ENCODE measurements at places on chromosomes 7 and 10.
A peak's percentile ranks its signal among the peaks of the same experiment; 100 is the strongest.

- peak; percentile 85 for DNase-seq
Observed at GRCh38 chr10:49109669-49110340, 5.5 kb downstream of the VSTM4 start.

DNA sequence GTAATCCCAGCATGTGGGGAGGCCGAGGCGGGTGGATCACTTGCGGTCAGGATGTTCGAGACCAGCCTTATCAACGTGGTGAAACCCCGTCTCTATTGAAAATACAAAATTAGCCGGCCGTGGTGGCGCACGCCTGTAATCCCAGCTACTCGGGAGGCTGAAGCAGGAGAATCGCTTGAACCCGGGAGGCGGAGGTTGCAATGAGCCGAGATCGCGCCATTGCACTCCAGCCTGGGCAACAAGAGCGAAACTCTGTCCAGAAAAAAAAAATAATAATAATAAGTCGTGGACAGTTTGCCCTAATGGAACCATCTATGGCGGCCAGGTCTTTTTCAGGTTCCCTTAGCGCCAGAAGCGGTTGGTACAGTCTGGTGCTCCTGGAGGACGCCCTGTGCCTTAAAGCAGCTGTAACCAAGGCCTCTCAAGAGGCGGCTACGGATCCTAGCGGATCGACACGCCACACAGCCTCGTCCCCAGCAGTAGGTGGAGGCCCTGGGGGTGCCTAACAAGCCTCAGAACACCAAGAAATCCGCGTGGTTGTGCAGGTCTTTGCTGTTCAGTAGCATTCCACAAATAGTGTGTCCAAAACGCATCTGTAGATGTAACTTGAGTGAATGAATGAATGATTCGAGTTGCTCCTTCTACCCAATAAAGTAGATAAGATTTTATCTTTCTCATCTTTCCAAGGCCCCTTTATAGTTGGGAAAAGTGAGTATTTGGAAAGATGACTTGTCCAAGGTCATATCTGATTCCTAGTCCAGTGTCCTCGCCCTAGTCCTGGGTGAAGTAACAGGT lies 982 bp downstream of the PGAM1 start:
- no peak for DNase-seq

GRCh38 chr7:74215921-74216320 lies 6.1 kb downstream of the LAT2 start:
- no peak for DNase-seq

- DNase-seq: peak; percentile 31
Observed at GRCh38 chr10:103111031-103111917, 81.8 kb downstream of the NT5C2 start.

DNA sequence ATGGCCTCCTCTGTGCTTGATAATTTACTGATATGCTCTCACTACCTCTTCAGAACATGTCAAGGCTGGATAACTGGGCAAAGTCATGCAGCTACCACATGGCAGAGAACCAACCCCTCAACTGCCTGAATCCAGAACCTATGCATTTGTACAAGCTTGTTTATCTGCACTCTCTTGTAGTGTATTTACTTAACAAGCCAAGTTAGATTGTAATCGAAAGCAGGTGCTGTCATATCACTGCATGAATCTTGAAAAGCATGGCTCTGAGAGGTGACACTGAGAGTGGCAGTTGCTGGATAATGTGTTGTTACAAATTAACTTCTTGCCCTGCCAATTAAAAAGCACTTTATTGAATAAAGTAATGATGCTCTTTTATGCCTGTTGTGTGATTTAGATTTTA lies 588.6 kb downstream of the NRG3 start:
- no peak for DNase-seq

DNA sequence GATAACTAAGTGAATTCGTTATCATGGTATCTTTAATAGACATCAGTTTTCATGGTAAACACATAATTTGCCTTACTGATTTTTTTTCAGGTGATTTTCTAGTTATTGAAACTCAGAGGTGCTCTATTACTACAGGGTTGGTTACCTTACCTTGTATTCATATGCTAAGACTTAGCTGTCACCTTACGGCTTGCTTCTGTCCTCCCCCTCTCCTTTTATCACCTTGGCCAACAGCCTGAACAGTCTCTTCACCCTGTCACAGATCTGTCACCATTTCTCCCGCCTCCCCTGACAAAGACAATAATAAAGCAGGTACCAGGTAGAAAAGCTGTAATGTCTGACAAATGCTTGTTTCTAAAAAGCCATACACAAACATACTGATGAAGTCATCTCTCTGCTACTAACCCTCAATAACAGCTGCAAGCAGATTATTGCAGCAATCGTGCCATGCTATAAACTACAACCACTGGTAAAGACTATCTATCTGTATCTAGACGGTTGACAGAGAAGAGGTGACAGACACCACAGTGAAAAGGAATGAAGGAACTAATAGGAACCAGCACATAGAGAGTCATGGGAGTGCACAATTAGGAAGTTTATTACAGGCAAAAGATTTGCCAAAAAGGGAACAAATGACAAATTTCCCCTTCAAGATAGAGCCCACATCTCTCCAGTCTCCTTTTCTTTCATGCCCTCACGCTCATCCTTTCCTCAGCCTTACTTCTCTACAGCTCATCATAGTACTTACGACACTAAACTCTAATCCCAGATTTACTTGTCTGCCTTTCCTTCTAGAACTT lies 57.2 kb downstream of the ARHGAP12 start:
- no peak for DNase-seq

GRCh38 chr7:129779602-129780256 lies 168.2 kb downstream of the NRF1 start:
- DNase-seq: no peak

DNA sequence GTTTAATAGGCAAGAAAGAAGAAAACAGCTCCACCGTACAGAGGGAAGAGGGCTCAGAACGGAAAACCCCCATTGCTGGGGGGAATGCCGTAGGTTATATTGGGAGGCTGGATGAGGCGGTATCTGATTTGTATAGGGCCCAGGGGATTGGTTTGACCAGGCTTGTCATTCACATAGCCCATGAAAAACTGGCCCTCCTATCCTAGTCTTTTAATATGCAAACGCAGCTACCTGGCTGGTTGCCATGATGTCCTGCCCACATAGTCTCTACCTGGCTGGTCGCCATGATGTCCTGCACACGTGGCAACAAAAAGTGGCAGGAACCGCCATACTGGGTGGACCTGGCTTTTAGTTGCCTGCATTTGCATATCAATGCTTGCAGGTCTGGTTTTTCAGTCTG lies 84.7 kb downstream of the AUTS2 start:
- DNase-seq: no peak

GRCh38 chr10:36116731-36117130 lies 474.6 kb upstream of the FZD8 start:
- DNase-seq: no peak

DNA sequence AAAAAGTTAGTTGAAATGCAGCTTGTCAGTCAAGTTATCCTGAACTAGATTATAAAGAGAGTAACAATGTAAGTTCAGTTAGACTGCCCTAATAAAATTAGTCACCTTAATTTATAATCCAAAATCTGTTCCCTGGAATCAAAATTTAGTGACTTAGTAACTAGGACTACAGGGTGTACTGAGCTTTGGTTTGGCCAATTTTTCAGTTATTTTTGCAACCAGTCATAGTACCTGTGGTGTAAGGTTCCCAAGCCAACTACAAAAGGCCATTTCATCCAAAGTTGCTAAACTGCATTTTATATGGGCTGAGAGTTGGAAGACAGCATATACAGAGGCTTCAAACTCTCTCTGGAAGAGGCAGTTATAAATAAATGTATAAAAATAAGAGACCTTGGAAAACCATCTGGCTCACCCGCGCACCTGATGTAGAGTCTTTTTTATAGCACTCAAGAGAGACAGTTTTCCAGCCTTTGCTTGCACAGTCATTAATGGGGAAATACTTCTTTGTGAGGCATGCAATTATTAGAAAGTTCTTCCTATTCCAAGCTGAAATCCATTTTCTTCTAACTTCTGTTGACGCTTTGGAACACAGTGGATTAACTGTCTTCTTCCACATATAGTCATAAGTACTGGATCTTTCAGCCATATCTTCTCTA lies 59.2 kb downstream of the PUS7 start:
- DNase-seq: no peak

DNA sequence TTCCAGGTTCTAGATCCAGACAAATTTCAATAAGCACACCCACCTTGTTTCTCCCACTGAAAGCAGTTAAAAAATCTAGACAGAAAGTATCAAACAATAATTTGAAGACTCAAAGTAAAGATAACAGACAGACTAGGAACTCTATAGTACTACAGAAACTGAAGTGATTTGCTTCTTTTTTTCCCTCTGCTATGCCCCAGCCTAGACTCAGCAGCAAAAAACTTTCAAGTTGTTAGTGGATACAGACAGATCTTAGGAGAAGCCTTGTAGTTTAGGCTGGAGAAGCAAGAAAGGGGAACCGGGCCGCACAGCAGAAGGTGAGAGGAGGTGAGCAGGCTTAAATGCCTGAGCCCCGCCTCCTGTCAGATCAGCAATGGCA lies 65.1 kb downstream of the IGF2BP3 start:
- DNase-seq: no peak

GRCh38 chr10:96263669-96264068 lies 7.7 kb downstream of the BLNK start:
- DNase-seq: no peak

- peak; percentile 78 for DNase-seq
Observed at GRCh38 chr10:16945593-16945992, 128.4 kb upstream of the RSU1 start.

- no peak for DNase-seq
Observed at GRCh38 chr10:15802375-15802949, 57.8 kb downstream of the MINDY3 start.

GRCh38 chr7:158758586-158759244 lies 54.1 kb upstream of the NCAPG2 start:
- DNase-seq: no peak

GRCh38 chr10:22605168-22605567 lies 109.2 kb downstream of the PIP4K2A start:
- peak; percentile 84 for DNase-seq

GRCh38 chr10:42879380-42880254 lies 97.0 kb downstream of the BMS1 start:
- DNase-seq: no peak

DNA sequence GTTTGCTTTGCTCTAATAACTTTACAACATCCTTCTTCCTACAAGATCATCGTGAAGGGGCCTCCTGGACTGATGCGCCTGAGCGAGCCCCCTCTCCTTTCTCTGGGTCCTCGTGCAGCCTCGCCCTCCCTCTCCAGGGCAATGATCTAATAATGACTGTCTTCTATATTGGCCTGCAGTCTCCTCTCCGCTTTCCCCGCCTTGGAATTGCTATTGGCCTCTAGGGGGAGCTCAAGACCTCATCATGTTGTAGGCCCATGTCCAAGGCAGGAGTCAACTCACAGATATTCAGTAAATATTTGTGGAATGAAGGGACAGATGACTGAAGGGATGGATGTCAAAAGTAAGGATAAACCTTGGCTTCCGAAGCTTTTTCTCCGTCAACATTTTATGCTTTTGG lies 1180.3 kb downstream of the TYW1 start:
- DNase-seq: peak; percentile 84

DNA sequence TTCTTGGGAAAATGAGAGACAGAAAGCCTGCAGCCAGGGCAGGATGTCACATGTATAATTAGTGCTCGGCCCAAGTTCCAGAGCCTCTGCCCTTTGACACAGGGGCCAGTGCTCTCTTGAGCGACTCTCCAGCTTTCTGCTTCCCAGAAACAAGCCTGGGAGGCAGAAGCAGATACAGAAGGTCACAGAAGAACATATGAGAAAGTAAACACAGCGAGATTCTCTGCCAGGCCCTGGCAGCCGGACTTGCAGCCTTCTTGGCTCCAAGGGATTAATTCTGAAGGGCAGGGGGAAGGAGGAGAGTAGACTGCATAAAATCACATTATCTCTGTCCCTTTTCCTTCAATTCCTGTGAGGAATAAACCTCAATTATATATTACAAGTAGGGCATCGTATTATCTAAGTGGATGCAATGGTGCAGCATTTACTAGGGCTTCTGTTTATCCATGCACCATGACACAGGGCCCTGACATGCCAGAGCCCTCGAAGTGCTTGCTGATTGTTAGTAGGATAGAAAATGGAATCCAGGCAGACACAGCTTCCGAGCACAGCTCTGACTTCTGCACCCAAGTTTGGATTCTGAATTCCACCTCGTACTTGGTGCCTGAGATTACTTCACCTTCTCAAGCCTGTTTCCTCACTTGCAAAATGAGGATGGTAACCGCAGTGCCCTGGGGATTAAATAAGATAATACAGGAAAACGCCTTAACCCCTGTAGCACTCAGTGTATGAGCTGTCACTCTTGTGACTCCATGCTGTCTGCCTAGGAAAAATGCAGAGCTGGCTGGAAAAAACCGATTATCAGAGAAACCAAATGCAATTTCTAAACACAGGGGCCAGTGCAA lies 536.5 kb downstream of the TNS3 start:
- peak; percentile 59 for DNase-seq

DNA sequence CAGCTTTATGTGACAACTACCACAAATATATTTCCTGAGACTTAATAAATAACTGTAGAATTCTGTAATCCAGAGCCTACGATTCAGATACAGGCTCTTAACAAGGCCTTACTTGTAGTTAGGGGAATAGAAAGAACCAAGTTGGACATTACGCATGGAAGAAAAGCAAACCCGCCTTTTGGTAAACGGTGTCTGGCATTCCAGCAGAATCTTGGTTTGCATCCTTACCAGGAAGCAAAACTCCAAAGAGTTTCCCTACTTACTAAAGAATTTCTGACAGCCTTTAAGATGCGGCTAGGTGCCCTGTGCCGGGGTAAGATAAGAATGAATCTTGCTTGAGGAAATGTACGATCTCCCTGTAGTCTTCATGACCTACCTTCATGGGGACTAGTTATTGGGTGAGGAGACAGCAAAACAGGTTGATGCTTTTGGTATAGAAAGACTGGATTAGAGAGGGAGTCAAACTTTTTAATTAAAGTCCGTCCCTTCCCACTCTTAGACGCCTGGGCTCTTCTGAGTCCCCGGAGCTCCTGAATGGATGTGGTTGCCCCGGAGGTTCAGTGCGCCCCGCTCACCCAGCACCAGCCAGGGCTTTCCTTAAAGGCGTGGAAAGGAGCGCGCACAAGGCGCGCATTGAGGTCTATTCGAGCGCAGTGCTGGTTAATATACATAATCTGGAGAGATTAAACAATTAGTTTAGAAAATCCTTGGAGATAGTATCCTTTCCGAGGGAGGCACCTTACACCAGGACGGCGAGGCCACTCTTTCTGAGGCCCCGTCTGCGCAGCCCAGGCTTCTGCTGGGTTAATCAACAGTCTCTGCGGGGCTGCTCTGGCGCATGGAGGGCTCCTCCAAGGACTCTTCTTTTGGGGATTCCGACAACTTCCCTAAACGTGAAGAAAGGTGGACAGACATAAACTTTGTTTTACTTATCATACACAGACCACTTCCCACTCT lies 11.5 kb downstream of the PTF1A start:
- DNase-seq: no peak

- DNase-seq: no peak
Observed at GRCh38 chr10:30694518-30695228, 65.1 kb upstream of the LYZL2 start.

GRCh38 chr7:49513911-49514310 lies 259.5 kb upstream of the VWC2 start:
- DNase-seq: no peak

GRCh38 chr7:1689311-1689710 lies 19.2 kb downstream of the ELFN1 start:
- no peak for DNase-seq

- no peak for DNase-seq
Observed at GRCh38 chr10:58666024-58666423, 153.4 kb downstream of the BICC1 start.

Measured in fibroblast of skin of right quadriceps (primary cell).